ENCODE measurements at places on chromosomes 12 and 14.

GRCh38 chr14:95547626-95548327, 12.9 kb downstream of the GLRX5 start:
- DNase-seq, result peak; percentile 65

DNA sequence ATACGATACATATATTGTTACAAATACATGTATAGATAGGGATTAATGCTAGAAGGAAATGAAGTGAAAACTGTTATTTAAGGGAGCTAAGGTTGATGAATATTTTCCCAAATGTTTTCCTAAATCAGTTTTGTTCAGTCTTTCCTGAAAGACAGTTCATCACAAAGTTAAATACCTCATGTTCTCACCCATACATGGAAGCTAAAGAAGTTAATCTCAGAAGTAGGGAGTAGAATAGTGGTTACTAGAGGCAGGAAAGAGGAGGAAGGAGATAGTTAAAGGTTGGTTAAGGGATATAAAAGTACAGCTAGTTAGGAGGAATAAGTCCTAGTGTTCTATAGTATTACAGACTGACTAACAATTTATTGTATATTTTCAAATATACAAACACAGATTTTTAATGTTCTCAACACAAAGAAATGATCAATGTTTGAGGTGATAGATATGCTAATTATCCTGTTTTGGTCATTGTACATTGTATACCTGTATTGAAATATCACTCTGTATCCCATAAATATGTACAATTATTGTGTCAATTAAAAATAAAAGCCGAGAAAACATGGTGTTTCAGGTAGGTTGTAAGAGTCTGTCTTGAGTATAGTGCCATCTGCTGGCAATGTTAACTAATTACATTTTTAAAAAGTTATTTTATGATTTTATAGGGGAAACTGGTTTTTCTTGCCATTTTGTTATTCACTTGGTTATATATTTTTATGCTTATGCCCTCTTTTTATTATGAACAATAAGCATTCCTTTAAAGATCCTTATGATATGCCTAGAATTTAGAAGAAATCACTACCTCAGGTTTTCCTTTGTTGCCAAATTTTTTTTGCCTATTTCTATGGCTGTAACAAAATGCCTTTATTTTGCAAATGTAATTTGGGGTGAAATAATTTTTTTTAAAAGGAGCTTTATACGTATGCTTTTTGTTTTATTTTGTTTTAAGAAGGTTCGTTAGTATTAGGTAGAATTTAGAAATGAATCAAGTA, 26.9 kb downstream of the ZDHHC17 start:
- DNase-seq, result peak; percentile 44

DNA sequence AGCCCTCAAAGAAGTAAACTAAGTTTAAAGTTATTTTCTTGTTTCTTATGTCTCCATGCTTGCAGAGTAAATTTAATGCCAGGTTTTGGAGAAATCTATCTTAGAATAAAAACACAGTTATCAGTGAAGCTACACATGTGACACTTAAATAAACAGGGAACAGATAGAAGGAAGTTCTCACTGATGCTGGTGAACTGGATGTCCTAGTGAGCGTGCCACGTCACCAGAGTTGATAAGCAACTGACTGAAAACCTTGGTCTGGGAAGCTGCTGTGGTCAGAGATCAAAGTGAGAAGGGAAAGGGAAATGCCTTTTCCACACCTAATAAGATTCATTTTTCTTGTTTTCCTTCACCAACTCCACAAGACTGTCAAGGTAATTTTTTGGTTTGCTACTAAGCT, 74.8 kb upstream of the PCED1B start:
- no peak for DNase-seq

DNA sequence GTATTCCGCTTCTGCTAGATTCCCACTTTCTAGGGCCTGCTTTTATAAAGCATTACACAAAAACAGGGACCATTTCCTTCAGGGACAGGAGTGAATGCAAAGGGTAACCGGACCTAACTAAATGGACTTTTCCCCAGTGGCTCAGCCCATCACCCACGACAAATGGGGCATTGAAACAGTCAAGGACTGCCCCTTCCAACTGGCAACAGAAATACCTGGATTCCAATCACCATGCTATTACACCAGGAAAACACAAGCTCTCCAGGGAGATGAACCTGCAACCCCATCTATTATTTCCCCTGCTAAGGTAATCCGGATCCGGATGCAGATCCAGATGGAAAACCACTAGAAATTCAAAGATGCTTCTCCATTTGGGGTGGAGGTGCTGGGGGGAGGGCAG, 1.0 kb downstream of the MPHOSPH9 start:
- DNase-seq, result no peak

DNA sequence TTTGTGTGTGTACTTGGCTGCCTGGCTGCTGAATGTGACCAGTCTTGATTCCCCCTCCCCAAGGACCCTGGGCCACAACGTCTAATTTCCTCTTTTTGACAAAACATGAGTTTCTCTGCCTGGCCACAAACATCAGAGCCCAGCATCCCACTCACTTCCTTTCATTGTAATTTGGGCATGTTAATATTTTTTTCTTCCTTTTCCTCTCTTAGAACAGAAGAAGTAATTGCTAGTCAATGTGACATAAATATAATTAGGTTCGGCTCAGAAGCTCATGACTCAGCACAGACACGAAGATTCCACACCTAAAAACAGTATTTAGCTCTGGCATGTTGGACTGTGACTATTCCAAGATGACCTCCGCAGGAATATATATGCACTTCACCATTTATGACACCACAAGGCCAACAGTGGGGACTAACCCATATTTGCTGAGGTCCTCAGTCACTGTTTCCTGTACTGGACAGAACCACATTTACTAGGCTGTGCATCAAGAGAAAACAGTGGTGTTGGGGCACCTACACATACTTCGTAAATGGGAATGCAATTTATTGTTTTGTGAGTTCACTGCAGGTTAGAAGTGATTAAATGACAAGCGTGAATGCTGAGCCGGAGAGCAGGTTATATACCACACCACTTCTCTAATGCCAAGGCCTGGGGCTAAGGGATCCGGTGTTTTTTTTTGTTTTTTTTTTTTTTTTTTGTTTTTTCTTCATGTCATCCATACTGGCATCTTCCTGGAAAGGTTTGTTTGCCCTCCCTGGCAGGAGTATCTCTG, 4.2 kb downstream of the GSG1 start:
- no peak for DNase-seq

- no peak for DNase-seq
Observed at GRCh38 chr12:12088761-12089160, 18.0 kb downstream of the BCL2L14 start.
